Activated naive CD8-positive, alpha-beta T cell treated with anti-CD3 and anti-CD28 coated beads, Interleukin-2, amount 10 ng/mL, durations not matched to agents 7 days and 5 days (primary cell): ENCODE measurements at places on chromosomes 1 and 21. TPM values are rescaled to one million over a fixed set of nuclear protein-coding genes. Genes with fewer than 3 reads are reported as not detected.

Gene PLA2G4A
- total RNA-seq = 0.28 TPM

- DNase-seq = no peak
Measured at GRCh38 chr1:222754366-222755139, 17.6 kb downstream of the FAM177B start.

Gene AIRE
- total RNA-seq = not detected

DNA sequence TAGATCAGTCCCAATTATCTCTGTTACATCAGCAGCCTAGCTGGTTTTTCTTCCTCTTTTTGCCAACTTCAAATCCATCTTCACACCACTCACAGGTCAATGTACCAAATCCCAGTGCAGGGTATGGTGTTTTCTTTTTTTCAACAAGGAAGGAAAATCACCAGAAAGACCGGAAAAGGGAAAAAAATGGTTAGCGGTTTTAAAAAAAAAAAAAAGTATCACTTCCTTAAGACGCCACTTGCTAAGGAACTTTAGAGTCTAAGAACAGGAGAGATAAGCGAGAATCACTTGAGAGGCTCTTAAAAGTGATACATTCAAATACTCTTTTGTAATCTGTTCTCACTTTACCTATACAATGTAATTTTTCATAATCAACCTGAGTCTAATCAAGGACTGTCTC is 3.1 kb upstream of the OR10J1 start:
- DNase-seq = no peak

DNA sequence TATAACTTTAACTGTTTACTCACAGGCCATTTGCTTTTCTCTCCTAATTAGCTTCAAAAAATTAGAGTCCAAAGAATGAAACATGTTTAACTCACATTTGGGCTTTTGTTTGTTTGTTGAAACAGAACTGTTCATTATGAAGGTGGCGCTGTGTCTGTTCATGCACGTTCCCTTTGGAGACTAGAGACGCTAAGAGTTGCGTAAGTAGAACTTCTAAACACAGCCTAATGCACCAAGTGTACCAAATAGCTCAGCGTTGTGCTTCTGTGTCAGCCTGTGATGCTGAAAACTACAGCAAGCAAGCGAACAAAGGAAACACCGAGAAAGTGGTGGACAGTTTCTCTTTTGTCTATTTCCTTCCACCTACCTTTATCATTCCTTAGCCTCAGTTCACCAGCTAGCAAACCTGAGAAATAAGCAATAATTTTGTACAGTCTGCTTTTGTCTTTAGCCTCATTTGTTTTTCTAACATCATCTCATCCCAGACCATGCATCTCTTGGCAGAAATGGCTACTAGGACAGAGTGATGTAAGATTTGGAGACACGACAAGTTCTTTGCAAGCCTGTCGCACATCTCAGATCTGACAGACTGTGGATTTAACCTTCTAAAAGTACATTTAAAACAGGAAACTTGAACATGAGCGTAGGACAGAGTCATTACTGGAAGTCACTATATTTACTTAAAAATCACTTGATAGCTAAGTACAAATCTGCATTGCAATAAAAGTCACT is 375.1 kb downstream of the RYR2 start:
- DNase-seq = no peak

DNA sequence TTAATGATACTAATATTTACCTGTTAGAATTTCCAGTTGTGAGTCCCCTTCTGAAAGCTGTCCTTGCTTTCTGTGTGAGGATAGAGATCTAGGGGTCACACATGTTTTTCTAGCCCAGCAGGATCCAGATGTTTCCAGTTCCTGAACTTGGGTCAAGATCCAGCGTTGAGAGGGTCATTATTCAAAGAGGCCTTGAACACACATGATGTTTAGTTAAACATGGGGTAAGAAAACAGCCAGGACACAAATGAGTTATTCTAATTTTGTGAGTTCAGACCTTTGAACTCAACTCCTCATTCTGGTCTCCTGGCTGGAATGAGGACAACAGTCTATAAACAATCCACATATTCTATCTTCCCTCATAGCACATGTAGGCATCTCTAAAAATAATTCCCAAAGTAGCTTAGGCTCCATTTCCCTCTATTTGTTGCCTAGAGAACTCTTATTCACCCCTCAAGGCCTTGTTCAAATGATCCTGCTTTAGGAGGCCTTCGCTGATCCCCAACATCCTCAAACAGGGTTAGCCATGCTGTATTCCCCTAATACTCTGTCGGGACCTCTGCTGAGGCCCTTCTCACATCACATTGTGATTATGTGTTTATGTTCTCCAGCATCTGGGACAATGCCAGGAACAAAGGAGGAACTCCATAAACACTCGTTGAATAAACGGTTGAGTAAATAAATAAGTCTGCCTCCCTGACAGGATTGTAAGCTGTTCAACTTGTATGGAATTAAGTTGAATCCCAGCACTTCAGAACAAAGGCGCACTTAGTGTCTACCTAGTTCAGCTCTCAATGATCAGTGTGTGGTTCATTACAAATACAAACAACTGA is 15.0 kb upstream of the KCNN3 start:
- no peak for DNase-seq

GRCh38 chr21:14583629-14584255 is 37.6 kb upstream of the SAMSN1 start:
- DNase-seq = no peak

DNA sequence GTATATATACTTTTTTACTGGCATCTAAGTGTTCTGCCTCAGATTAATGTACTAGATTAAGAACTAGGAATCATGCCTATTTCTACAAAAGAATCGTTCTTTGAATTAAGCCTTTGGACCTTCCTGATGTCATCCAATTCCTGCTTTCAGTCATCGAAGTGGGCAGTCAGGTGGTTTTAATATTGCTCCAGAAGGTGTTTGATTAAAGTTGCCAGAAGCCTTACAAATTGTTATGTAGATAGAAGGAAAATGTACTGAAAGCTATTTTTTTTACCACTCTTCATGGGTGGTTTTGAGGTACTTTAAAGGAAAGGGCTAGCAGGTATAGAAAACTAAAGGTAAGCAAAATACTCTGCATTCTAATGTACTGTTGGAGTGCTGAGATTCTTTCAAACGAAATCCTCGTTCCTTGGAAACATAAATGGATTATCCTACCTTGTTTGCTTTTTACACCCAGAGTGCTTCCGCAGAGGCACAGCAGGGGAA is 716 bp downstream of the CTBS start:
- DNase-seq = no peak

DNA sequence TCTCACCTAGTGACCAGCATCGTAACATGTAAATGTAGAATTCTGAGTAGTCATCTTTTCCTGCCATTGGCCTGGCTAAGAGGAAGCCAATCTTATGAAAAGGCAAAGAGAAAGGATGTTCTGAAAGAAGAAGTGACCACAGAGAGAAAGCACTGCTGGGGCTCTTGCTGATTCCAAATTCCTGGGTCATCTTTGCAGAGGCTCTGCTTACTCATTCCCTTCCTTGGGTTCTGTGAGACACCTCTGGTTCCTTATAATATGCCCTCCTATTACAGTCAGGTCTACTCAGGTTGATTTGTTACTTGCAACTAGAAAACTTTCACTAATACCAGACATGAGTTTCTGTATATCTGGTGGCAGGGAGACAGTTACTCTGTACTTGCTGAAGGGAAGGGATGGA is 198.8 kb upstream of the C8B start:
- DNase-seq = no peak

DNA sequence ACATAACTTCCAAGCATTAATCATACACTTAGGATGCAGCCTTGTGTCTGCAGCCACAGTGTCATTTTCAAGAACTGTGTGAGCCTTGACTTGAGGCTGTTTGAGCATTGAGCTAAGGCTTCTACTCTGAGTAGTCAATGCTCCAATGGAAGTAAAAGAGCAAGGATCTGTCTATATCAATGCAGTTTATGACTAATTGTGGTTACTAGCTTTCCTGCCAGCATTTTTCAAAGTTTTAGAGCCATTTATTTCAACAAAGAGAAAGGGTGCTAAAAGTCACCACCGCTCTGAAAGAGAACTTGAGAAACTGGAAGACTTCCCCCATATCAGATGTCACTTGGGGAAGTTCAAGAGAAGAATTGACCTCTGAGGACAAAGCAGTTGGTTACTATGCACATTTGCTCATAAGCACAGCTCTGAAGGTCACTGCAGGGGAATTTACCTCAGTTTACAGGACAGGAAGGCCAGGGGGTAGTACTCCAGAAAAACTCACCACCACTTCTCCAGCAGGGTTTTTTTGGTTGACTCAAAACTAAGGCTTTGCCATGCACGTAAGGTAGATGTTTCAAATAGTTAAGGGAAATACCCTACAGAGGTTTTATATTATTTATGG is 24.5 kb upstream of the RGS1 start:
- no peak for DNase-seq

Gene OR2AJ1
- not detected for total RNA-seq

Gene KISS1
- not detected for total RNA-seq

GRCh38 chr1:24250791-24251190 is 63.7 kb upstream of the IFNLR1 start:
- DNase-seq = no peak

GRCh38 chr1:31939484-31940329 is 1.5 kb upstream of the PTP4A2 start:
- DNase-seq = peak; percentile 77

Gene CD2
- 227 TPM for total RNA-seq

Gene GRIK1
- total RNA-seq = not detected

- no peak for DNase-seq
Measured at GRCh38 chr1:228047183-228047466, 35.4 kb upstream of the ARF1 start.

- DNase-seq = no peak
Measured at GRCh38 chr1:246151796-246152434, 355.2 kb downstream of the SMYD3 start.

GRCh38 chr1:167202049-167202448 is 18.6 kb upstream of the POU2F1 start:
- DNase-seq = no peak

GRCh38 chr1:185074307-185074706 is 28.9 kb downstream of the RNF2 start:
- DNase-seq = no peak
